ENCODE measurements at places on chromosomes 3 and 15.

- DNase-seq: peak; percentile 82
Measured at GRCh38 chr3:46895204-46895660, 17.7 kb downstream of the PTH1R start.

GRCh38 chr3:177322881-177323280, 125.6 kb upstream of the TBL1XR1 start:
- no peak for DNase-seq

DNA sequence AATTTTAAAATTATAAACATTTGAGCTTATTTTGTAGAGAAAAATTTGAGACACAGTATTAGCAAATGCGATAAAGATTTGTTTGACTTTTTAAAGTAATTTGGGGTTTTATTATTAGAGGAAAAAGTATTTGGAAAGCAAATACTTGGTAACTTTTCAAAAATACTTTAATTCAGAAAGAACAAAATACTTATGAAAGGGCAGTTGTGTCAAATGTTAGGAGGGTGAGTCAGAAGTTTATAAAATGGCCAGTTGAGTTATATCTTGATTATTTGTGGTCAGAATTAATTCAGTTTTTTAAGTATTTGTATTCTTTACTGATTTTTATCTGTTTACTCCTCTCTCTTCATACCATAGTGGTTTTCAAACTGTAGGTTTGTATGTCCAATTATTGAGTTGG, 12.1 kb downstream of the LACTB start:
- DNase-seq: no peak

GRCh38 chr3:77931255-77932009, 891.5 kb downstream of the ROBO2 start:
- DNase-seq: no peak

GRCh38 chr15:62985768-62986167, 56.8 kb upstream of the TPM1 start:
- DNase-seq: no peak

GRCh38 chr15:29686445-29687203, 135.6 kb downstream of the TJP1 start:
- DNase-seq: no peak

- no peak for DNase-seq
Measured at GRCh38 chr3:89300981-89301380, 193.6 kb downstream of the EPHA3 start.

- no peak for DNase-seq
Measured at GRCh38 chr3:96200897-96201296, 613.5 kb upstream of the EPHA6 start.

GRCh38 chr15:95739131-95739530, 591.4 kb upstream of the NR2F2 start:
- no peak for DNase-seq

DNA sequence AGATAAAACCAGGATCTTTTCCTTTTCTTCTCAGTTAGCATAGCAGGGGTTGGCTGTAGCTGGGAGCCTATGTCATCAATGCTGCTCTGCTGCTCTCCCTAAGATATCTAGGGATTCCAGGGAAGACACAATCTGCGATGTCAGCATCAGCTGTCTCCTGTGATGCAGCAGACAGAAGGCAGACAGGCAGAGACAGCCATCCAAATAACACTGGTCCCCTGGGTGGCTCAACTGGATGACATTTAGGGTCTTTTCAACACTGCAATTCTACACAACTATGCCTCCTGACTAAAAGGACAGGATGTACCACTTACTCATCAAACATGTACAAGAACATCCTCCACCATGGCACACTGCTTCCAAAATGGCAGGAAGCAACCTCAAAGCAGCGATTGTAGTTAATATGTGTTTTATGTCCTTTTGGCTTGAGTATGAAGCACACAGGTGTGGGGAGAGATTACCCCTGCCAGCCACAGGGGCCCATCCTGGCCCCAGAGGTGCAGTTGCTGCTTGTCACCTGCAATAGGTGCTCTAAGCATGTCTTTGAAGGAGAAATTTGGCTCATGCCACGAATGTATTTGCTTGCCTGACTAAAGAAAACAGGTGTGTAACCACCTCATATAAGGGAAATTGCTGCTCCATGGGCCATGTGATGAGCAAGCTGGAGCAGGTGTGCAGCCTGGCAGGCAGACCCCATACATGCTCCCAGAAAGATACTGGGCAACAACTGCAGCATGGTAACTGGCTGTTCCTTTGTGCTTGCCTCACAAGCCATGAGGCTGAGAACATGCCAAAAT, 357.8 kb downstream of the VPS13C start:
- no peak for DNase-seq

DNA sequence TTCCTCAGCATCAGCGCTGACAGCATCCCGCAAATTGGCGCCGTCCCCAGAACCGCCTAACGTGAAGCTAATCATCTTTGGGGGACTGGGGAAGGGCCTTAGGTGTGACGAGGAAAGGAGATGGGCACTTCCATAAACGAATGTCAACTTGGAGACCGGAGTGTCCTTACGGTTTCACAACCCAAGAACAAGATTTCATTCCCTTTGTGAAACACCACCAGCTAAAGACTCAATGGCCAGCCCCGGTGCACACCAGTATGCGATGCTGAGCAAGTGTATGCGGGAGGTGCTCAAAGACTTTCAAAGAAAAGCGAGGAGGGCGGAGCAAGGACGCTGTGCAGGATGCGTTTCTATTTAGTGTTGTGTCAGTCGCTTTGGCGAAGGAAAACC, 759 bp upstream of the TTBK2 start:
- DNase-seq: peak; percentile 38

DNA sequence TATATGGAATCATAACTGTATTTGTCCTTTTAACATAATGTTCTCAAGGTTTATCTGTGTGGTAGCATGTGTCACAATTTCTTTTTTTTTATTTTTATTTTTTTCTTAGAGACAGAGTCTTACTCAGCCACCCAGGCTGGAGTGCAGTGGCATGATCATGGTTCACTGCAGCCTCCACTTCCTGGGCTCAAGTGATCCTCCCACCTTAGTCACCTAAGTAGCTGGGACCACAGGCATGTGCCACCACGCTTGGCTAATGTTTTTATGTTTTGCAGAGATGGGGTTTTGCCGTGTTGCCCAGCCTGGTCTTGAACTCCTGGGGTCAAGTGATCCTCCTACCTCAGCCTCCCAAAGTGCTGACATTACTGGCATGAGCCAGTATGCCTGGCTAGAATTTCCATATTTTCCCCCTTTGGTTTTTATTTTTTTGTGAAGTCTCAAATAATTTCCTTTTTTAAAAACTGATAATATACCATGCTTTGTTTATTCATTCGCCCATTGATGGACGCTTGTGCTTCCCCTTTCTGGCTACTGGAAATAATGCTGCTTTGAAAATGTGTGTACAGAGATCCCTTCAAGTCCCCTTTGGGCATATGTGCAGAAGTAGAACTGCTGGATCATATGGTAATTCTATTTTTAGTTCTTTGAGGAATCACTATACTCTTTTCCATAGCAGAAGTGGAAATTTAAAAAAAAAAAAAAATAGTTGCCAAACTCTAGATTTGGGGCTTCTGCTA, 28.4 kb downstream of the TMEM40 start:
- DNase-seq: no peak

- DNase-seq: no peak
Measured at GRCh38 chr15:66126031-66126441, 127.5 kb downstream of the MEGF11 start.

GRCh38 chr3:196837819-196838420, 29.8 kb upstream of the SENP5 start:
- DNase-seq: peak; percentile 70

DNA sequence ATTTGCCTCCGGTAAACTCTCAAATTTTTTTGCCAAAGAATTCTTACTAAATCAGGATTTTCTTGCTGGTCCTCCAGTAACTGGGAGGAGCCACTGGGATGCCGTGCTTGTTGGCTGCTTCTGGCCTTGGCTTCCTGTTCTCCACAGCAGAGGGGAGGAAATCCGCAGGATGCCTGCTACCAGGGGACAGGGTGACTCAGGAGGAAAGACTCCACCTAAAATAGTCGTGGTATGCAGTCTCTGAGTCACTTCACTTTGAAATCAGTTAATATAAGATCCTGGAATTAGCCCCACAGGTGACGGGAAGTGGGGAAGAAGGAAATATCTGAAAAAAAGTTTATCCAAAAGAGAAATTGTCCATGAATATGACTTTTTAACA, 6.5 kb upstream of the TM4SF18 start:
- no peak for DNase-seq

- DNase-seq: no peak
Measured at GRCh38 chr3:42032693-42033349, 58.3 kb upstream of the TRAK1 start.

DNA sequence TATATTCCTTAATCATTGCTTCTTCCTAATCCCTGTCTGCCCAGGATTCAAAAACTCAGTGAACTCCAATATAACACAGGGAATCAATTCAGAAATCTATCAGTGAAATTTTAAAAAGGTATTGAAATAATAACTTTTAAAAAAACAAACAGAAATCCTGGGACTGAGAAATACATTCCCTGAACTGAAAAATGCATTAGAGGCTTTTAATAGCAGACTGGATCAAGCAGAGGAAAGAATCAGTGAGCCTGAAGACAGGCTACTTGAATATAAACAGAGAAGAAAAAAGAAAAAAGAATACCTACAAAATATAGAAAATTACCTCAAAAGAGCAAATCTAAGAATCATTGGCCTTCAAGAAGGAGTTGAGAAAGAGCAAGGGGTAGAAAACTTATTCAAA, 54.7 kb downstream of the CEP70 start:
- DNase-seq: no peak

- DNase-seq: no peak
Measured at GRCh38 chr3:64623125-64623524, 64.7 kb downstream of the ADAMTS9 start.

DNA sequence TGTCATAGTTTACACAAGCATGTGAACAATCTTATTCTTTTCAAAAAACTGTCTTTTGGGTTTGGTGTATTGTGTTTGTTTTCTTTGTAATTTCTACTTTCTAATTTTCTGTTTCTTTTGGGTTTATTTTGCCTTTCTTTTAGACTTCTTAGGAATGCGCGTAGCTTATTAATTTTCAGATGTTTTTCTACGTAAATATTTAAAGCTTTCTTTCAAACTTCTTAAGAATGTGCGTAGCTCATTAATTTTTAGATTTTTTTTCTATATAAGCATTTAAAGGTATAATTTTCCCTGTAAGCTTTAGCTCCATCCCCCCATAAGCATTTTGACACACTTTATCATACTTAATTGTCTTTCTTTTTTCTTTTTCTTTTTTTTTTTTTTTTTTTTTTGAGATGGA, 55.2 kb downstream of the RAD54L2 start:
- no peak for DNase-seq

DNA sequence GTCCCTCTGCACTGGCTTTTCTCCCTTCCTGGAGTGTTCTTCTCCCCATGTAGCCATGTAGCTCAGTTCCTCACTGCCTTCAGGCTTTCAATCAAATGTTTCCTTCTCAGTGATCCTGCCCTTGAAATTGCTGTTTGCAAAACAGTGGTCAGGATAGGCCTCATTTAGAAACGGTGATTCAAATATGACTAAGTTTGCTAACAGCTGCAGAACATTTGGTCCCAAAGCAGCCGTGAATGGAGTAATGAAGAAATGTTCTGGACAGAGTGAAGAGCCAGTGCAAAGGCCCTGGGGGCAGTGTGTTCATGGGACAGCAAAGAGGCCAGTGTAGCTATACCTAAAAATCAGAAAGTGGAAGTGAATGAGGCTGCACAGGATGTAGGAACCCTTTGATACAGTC, 223.4 kb downstream of the FEZF2 start:
- DNase-seq: no peak

DNA sequence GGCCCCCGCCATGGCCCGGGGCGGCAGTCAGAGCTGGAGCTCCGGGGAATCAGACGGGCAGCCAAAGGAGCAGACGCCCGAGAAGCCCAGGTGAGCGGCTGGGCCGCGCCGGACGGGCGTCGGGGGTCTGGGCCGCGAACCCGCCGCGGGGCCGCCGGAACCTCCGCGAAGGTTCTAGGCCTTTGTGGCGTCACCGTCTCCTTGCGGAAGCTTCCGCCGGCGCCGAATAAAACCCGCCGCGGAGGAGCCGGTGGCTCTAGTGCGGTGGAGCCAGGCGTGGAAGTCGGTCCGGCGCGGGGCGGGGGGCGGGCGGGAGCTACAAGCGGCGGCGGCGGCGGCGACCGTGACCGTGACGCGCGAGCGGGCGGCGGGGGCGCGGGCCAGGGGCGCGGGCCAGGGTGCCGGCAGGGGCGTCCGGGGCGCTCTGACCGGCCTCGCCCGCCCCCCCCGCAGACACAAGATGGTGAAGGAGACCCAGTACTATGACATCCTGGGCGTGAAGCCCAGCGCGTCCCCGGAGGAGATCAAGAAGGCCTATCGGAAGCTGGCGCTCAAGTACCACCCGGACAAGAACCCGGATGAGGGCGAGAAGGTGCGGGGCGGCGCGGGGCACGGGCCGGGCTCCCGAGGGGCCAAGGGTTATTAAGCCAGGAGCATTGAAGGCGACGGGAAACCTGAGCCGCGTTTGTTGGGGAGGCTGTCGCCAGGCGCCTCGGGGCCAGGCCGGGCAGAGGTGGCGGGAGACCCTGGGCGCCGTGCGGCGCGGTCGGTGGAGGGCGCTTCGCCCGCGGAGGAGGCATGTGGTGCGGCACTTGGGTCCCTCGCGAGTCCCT, at the start of gene DNAJA4:
Gene DNAJA4 (plus strand): TSS at position 259 of the 833 bp plus-strand sequence. CDS start 202 bp downstream, at position 461.
- DNase-seq: peak; percentile 49

DNA sequence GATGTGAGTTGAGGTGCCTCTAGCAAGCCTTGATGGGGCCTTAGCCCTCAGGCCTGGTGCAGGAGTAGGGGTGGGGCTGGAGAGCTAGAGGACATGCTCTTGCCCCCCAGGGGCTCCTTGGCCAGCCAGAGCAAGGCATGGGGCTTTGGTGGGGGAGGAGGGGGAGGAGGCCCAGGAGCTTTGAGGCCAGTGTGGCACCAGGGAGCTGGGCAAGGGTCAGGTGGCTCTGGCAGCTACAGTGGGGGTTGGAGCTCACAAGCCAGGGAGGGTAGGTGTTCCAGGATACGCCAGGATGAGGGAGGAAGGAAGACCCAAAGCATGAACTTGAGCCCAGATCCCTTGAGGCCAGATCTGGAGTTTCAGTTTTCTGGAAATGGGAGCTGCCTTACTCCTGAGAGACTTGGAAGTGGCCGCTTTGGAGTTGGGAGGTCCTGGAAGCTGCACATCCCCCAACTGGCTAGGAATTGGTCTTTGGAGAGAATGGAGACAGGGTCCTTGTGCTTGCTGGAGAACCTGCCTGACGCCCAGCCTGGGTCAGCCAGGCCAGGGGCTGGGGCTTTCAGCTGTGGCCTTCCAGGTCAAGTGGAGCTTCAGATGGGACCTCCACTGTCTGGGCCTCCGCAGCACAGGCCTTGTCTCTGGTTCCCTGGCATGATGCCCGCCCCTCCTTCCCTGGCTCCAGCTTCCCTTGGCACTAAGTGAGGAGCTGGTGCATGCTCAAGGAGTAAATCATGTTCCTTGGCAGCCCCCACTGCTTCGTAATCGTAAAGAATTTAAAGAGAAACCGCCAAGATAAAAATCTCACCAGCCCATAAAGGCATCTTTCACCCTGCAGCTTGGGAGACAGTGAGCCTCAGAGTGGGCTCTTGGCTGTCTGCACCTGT, 8.7 kb downstream of the SEMA3F start:
- DNase-seq: no peak
